ENCODE measurements at places on chromosomes 7 and 10. TPM values are rescaled to one million over a fixed set of nuclear protein-coding genes. Genes with fewer than 3 reads are reported as not detected.

Gene IQUB
- polyA plus RNA-seq: 1.8 TPM

Gene ADAP1
- 36.4 TPM for polyA plus RNA-seq

Gene FAM25A
- polyA plus RNA-seq: not detected

DNA sequence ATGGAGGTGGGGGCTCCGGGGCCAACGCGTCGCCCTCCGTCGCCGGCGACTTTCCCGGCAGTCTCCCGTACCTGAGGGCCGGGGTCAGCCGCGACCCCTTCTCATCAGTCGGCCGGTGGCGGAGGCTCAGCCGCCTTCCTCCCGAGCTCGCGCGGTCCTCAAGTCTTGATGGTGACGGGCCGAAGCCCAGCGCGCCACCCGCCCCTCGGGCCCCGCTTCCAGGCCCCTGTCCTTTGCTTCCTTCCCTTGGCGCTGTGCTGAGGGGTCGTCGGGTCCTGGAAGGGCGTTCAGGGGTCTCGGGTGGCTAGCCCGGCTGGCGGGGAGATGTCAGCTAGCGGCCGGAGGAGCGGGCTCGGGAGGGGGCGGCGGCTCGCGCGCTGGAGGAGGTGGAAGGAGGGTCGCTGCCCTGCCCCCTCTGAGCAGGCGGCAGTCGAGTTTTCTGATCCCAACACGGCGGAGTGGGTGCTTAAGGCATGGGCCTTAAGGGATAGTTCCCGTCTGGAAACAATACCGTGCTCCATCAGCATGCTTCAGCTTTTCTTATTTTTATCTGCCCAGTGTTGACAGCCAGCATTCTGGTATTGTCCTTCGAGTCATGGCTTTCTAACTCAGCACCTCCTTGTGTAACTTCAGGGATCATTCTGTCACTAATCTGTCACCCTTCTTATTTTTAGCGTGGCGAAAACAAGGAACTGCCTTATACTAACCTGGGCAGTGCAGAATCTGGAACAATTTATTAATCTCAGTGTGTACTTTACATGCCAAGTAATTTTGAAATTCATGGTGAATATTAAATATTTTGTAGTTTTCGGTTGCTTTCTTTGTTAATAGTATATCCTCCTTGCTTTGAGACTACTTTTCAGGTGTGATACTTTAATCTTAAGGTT, 748 bp downstream of the PHTF2 start:
- peak; percentile 71 for DNase-seq

All from kidney (tissue), 22 donors.